ENCODE measurements at places on chromosomes 7 and 10.

DNA sequence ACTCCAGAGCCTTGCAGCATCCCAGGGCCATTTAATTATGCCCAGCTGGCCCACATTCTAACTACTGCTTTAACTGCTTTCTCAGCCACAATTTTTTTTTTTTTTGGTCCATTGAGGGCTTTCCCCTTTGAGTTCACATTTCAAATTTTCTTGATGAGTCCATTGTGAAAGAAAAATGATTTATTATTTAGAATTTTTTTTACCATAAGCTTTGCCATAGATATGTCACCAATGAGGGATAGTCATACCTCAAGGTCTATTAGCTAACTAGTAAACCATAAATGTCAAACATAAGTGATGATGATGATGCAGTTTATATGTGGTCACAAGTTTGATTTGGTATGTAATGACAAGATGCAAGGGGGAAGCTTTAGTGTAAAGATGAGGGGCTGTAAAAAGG, 282.9 kb downstream of the BICC1 start:
- DNase-seq = no peak

- no peak for DNase-seq
These were observed 90.1 kb downstream of the LHPP start for GRCh38 chr10:124551755-124552154.

DNA sequence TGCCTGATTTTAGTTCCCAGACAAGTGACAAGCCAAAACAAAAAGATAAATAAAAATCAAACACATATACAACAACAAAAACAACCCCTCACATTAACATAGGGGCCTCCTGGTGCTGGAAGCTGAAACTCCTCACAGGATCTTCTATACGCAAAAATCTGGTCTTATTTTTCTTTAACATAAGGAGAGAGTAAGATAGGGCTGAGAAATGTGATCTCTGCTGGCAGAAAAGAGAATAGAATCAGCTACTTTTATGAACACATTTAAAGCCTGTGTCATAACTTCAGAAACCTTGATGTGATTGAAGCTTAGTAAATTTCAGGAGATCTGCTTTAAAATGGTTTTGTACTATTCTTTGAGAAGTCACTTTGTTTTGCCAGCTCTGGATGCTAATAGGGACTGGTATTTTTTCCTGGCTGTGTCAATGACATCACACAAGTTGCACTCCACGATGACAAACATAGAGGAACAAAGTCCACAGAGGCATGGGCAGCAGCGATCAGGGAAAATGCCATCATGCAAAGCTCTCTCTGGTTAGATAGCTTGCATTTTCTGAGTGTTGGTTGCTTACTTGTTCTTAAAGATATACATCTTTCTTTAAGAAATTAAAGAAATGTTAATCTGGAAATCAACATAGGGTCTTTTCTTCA, 176.6 kb upstream of the SP4 start:
- DNase-seq = no peak

- DNase-seq = no peak
These were observed 5.8 kb downstream of the TAF5 start for GRCh38 chr10:103373544-103373943.

DNA sequence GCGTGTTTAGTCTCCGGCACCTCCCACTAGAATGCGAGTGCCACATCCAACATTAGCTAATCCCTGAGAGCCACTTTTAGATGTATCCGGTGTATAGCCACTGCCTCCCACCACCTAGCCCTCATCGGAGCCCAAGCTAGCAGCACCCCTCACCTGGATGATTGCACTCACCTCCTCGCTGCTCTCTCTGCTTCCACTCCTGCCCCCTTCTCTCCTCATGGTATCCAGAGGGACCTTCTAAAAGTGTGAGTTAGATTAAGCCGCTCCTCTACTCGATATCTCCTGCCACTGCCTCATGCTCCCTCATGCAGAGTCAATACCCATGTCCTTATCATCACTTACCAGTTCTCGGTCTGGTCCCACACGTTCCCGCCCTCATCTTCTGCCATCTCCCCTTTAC, 125.3 kb downstream of the RAB11FIP2 start:
- no peak for DNase-seq

DNA sequence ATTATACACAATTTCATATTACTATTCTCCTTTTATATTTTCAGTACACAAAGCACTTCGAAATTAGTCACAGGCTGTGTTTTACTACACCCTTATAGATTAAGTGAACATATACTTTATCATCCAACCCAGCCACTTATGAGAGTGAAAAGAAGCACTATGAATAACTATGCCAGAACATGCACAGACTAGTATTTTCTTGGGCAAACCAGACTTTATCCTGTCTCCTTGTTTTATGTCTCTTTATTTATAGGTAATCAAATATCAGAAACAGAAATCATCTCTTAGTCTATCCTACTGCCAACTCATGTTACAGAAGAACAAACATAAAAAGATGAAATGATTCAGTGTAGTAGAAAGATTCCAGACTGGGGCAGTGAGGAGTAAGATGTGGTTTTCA, 171.8 kb downstream of the GRM3 start:
- DNase-seq = no peak

Data from CD4-positive, alpha-beta T cell treated with Interleukin-4 for 1 hour (primary cell).